ENCODE measurements at places on chromosomes 3 and 15. TPM values are rescaled to one million over a fixed set of nuclear protein-coding genes. Genes with fewer than 3 reads are reported as not detected.

DNA sequence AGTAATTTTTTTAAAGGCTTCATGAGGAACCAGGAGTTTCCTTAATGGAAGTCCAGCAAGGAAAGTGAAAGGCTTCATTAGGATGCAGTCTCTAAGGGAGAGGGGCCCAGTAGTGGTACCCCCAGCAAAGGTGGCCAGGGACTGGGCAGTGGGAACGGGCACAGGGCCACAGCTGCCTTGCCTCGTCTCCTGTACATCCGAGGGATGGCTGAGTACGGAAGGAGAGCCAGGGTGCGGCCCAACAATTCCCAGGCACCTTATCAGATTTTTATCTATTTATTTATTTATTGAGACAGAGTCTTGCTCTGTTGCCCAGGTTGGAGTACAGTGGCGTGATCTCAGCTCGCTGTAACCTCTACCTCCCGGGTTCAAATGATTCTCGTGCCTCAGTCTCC is 14.5 kb downstream of the SEMA3G start:
- H3K36me3 ChIP-seq, result no peaks in the 10 kb centered on the region
- H3K4me3 ChIP-seq, result no peak overlapping the region
- peaks cover 24% of the 10 kb centered on the region for H3K4me1 ChIP-seq
- no peak for DNase-seq
- H3K27me3 ChIP-seq, result peaks cover 9% of the 10 kb centered on the region

GRCh38 chr15:72801590-72802325 is 18.2 kb upstream of the ADPGK start:
- no peaks in the 10 kb centered on the region for H3K36me3 ChIP-seq
- no peak overlapping the region for H3K27ac ChIP-seq
- no peak for DNase-seq
- no peak overlapping the region for H3K4me3 ChIP-seq
- peaks cover 19% of the 10 kb centered on the region for H3K27me3 ChIP-seq

- H3K27me3 ChIP-seq, result peaks cover 31% of the 10 kb centered on the region
- no peak overlapping the region for H3K27ac ChIP-seq
- H3K36me3 ChIP-seq, result no peaks in the 10 kb centered on the region
- DNase-seq, result peak; percentile 57
- no peaks in the 10 kb centered on the region for H3K4me1 ChIP-seq
- H3K4me3 ChIP-seq, result no peak overlapping the region
These were observed 34.4 kb downstream of the PAQR9 start for GRCh38 chr3:142929109-142929508.

SPINT1 gene
- total RNA-seq, result 4.9 TPM

GPR149 gene
- not detected for total RNA-seq
